ENCODE measurements at places on chromosomes 4 and X. TPM values are rescaled to one million over a fixed set of nuclear protein-coding genes. Genes with fewer than 3 reads are reported as not detected.

GRCh38 chrX:30690330-30690729, 37.1 kb downstream of the GK start:
- DNase-seq: no peak

DNA sequence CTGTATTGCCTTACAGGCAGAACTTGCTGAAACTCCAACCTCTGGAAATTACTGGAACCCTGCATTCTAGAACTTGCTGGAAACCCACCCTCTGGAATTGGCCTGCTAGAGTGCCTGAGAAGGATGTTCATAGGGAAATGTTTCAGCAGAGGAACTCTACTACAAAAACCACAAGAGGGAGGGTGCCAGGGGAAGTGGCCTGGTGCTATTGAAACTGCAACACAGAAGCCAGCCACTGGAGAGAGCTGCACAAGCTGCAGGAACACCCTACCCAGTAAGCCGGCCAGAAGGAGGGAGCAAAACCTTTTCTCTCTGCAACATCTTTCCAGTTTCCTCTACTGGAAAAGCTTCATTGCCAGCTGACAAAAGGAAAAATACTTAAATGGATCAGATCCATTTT, 2.5 kb upstream of the BRWD3 start:
- DNase-seq: no peak

DNA sequence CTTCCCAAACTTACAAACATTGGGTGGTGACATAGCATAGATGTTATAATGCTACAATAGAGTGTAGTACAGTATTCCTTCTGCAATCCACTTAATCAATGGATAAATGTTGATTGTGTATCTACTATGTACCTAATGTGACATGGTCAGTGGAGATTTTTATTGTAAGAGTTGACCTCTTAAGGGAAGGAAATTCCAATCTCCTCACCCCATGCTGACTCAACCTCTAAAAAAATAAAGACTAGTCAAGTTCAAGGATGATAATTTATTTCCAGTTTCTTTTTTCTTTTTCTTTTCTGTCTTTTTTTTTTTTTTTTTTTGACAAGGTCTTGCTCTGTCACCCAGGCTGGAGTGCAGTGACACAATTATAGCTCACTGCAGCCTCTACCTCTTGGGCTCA, 206.5 kb upstream of the STS start:
- DNase-seq: no peak

GRCh38 chr4:1291996-1292702, 2.5 kb downstream of the MAEA start:
- DNase-seq: no peak

Gene PORCN
- 6.2 TPM for total RNA-seq

- no peak for DNase-seq
Measured at GRCh38 chrX:104420907-104421306, 145.1 kb upstream of the IL1RAPL2 start.

DNA sequence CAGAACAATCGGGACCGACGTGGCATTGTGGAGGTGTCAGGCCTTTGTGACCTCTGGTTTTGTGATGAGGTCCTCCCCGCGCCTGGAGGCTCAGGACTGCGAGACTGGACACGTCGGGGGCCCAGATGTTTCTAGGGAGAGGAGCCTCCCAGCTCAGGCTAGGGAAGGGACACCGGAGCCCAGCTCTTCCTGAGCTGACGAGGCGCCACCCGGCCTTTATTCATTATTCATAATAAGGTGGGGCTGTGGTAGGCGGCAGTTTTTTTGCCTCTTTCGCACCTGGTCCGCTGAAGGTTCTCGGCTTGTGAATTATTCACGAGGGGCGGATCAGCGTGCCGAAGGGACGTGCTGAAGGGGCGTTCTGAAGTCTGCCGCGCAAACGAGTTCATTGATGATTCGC, 2.3 kb upstream of the UBA1 start:
- DNase-seq: peak; percentile 15

Gene REELD1
- not detected for total RNA-seq

GRCh38 chrX:87003031-87003430, 514.6 kb upstream of the KLHL4 start:
- no peak for DNase-seq

Gene NEUROG2
- 0.41 TPM for total RNA-seq

Gene GUCY1A1
- not detected for total RNA-seq

DNA sequence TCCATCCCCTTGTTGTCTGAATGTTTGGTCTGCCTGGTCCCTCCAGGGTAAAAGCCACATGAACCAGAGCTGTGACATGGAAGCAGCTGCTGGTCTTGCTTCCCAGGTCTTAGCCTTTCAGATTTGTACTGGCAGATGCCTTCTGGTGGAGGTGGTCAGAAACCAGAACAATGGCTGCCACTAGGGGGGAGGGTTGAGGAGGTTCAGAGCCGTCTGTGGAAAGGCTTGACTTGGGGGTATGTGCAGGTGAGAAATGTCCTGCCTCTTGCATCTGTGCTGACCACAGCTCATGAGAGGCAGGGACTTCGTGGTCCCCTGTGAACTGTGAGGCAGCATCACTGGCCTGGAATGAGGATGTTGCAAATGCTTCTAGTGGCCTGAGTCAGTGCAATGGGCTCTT, 144.2 kb upstream of the WDR1 start:
- DNase-seq: peak; percentile 13

Gene INPP4B
- 20.9 TPM for total RNA-seq

GRCh38 chrX:12693754-12694153, 97.5 kb upstream of the PRPS2 start:
- DNase-seq: peak; percentile 8

- peak; percentile 75 for DNase-seq
Measured at GRCh38 chrX:110442635-110443034, 84.0 kb downstream of the RTL9 start.

DNA sequence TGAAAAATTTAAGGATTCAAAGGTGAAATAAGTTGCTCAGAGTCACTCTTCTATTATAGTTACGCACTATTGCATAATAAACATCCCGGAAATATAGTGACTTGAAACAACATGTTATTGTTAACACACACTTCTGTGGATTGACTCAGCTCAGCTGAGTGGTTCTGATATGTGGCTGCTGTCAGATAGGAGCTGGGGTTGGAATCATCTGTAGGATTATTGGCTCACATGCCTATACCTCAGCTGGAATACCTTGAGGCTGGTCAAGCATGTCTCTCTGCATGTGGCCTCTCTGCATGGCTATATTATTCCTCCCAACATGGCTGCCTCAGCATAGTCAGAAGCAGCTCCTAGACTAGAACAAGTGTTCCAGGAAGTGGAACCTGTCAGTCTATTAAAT, 486.7 kb upstream of the MAGEB2 start:
- no peak for DNase-seq

GRCh38 chrX:122866532-122866931, 317.5 kb upstream of the GRIA3 start:
- DNase-seq: no peak

DNA sequence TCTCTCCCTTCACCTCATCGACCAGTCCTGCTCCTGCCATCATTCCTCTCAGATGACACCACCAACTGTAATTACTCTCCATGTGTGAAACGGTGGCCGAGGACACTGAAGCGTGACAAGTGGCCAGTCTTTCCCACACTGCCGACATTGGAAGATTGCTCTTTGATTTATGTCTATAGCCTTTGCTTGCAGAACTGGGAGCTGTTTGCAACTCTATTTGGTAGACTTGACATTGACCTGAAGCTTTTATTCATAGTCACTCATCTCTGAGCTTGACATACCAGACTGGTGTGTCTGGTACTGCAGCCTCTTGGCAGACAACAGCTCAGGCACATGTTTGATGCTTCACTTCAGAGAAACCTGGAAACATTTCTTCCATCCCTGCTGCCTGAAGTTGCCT, 121.8 kb upstream of the GALNT7 start:
- no peak for DNase-seq

Gene GPRASP1
- 2.3 TPM for total RNA-seq

DNA sequence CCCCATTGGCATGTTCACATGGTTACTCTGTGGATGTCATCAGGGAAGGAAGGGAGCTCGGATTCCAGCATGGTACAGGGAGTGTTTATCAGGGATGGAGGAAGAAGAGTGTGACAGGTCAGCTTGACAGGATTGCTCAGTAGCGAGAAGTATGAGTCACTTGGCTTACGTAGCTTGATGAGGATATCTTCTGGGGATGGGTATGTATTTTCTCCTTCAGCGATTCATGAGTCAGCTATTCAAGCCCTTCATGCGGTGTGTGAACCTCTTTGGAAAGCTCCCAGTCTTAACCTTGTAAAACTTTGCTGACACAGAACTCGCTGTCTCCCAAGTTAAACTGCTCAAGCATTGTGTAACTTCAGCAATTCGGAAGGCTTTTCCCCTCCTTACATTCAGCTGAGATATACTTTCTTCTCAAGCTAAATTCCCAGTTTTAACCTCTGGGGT, 275.4 kb downstream of the ARHGAP10 start:
- no peak for DNase-seq

DNA sequence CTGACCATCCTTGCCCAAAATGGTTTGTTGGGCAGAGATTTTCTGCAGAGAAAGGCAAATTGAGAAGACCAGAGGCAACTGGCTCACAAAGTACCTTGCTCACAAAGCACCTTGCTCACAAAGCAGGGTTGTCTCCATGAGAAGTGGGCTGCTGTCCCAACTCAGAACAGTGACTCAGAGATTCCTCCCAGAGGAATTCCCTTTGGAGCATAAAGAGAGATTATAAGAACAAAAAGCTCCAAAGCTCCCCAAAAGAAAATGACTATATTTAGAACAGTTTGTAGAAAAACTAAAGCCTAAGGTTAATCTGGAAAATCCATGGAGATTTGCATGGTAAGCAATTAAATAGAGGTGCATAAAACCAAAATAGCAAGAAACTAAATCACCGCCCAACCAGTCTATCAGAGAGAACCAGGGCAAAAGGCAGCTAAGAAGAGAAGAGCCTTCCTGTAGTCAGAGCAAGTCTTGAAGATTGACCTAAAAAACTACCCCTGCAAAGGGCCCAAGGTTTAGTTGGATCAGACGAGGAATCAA, 731.4 kb downstream of the FAT4 start:
- DNase-seq: peak; percentile 39

- peak; percentile 86 for DNase-seq
Measured at GRCh38 chr4:126955292-126956183, 677.2 kb upstream of the INTU start.

DNA sequence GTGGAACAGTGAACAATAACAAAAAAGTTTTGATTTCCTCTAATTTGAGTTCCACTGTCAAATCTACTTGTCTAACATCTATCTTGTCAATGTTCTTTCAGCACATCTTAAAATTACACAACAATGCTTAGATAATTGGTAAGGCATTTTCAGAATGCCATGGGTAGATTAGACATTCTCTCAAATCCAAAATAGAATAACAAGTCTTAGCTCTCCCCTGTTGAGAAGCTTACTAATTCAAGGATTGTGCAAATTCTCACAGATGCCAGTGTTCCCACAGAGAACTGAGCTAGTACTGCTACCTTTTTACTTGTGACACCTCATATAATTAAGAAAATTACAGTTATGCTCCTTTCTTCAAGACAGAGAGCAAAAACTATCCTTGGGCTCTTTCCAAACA, 2442.0 kb downstream of the PCDH7 start:
- DNase-seq: no peak

Gene SMR3A
- not detected for total RNA-seq

GRCh38 chr4:139916041-139916440, 237.9 kb downstream of the MAML3 start:
- no peak for DNase-seq

- DNase-seq: no peak
Measured at GRCh38 chr4:156643826-156644225, 327.8 kb downstream of the PDGFC start.

- DNase-seq: peak; percentile 43
Measured at GRCh38 chrX:75547783-75548182, 24.9 kb upstream of the ZDHHC15 start.

DNA sequence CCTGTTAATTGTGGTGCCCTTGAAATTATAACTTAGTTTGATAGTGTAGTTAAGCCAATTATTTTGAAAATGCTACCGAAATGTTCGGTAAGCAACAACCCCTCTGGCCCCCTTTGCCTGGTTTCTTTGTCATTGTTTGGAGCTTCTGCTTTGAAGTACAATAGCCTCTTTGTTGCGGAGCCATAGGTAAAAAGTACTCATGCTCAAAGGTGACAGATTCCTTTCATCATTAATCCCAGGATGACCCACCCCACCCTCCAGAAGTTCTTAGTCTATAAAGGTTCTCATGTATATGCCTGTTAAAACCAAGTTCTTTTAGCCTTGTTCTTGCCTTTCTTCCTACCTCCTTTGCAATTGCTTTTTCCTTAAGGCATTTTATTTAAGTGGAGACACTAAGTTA, 42.4 kb upstream of the SMARCAD1 start:
- DNase-seq: no peak

Gene FAM149A
- total RNA-seq: 0.13 TPM

DNA sequence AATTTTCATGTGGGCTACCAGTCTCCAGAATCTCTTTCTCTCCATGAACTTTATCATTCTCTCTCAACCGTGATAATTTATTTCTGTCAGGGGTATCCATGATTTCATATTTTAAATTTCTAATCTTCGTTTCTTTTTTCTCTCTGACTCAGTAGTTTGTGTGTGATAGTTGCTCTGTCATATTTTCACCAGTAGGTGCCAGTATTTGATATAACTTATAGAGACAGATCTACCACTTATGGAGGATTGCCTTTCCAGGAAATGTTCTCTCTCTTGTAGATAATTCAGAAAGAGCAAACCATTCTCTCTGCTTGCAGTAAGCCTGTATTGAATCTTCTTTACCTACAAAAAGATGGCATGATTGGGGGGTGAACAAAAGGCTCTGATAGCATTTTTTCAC, 79.3 kb upstream of the DYNLT3 start:
- DNase-seq: peak; percentile 46

Gene PF4V1
- not detected for total RNA-seq

GRCh38 chrX:82320569-82320968, 1118.7 kb downstream of the SH3BGRL start:
- DNase-seq: no peak

Gene COL25A1
- total RNA-seq: 13.2 TPM

DNA sequence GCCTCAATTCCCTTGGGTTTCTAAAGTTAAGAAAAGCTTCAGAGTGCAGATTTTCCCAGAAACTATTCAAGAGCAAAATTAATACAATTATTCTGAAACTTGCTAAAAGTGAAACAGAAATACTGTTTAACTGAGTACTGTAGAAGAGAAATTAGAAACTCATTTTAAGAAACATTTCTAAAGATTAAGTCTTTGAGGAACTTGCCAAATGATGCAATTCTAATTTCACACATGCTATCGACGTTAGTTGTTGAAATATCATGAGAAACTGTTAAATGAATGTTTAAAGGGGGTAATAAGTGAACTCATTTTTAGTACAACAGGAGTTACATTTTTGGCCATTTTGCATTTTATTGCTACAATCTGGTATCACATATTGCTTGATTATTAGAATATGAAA, 125.3 kb upstream of the MAOA start:
- DNase-seq: no peak

Gene NEXMIF
- not detected for total RNA-seq

Gene GATA1
- not detected for total RNA-seq

GRCh38 chrX:10039821-10040793, 72.9 kb downstream of the CLDN34 start:
- no peak for DNase-seq

Gene CLIC2
- total RNA-seq: 0.06 TPM

DNA sequence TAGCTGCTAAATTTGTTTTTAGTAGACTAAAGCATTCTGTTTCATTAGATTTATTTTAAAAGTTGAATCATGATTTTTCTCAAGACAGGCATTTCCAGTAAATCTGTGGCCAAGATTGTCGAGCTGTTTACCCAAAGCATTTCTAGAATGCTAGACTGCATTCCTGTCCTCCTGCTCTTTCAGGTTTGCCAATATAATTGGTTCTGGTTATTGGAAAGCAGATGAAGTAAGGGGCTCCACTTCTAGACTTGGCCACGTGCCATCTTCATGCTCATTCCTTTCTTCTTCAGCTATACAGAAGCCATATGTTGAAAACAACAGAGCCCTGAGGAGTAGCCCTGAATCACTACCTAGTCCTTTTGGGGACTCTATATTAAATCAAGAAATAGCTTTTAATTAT, 62.5 kb downstream of the PGRMC2 start:
- DNase-seq: peak; percentile 74

Measured in SJCRH30 (cell line).